Osteocyte (in vitro differentiated cells): ENCODE measurements at places on chromosomes 6 and 20.

GRCh38 chr6:26017632-26017966 is 55.0 kb downstream of the TRIM38 start:
- DNase-seq: no peak

GRCh38 chr6:2733324-2733723 is 17.4 kb downstream of the MYLK4 start:
- no peak for DNase-seq

- no peak for DNase-seq
These were observed 37.0 kb upstream of the KCNG1 start for GRCh38 chr20:51059862-51060261.

DNA sequence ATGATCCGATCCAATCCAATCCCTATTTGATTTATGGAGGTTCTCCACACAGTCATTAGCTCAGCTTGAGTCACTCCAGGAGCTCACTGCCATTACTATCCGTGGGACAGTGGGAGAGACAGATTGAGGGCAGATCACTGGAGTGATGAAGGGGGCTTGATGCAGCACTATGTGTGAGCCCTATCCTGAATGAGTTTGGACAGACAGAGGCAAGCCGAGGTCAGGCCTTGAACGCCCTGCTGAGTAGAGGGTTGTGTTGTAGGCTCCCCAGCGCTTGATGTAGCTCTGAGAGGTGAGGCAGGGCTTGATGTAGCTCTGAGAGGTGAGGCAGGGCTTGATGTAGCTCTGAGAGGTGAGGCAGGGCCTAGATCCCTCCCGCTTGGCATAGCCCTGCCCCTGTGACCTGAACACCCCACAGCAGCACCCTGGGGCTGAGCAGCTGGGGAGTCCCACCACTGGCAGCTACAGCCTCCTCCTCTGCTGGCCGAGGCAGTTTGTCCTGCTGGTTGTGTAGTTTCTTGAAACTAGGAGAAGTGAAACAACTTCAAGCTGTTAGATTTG is 58.7 kb downstream of the ZFAND3 start:
- no peak for DNase-seq

GRCh38 chr6:40315060-40315459 is 272.1 kb downstream of the LRFN2 start:
- no peak for DNase-seq
